CD4-positive, alpha-beta T cell treated with Interleukin-21 for 1 hour (primary cell): ENCODE measurements at places on chromosomes 4 and X.
A peak's percentile ranks its signal among the peaks of the same experiment; 100 is the strongest.

DNA sequence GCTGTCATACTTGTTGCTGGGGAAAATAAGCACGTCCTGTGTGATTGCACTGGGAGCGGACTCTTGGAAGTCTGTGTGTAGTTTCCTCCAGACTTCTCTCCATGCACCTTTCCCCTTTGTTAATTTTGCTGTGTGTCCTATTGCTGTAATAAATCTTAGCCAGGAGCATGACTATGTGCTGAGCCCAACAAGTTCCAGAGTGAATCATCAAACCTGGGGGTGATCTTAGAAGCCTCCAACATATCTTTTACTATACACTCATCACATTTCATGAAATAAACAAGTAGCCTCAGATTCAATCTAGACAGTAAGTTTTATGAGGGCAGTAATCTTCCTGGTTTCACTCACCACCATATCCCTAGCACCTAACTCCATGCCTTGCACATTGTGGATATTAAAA is 43.3 kb upstream of the FGF13 start:
- no peak for DNase-seq

- DNase-seq: no peak
Measured at GRCh38 chrX:129403974-129404669, 119.2 kb downstream of the SMARCA1 start.

- peak; percentile 1 for DNase-seq
Measured at GRCh38 chrX:50211510-50211909, 6.9 kb downstream of the CCNB3 start.

DNA sequence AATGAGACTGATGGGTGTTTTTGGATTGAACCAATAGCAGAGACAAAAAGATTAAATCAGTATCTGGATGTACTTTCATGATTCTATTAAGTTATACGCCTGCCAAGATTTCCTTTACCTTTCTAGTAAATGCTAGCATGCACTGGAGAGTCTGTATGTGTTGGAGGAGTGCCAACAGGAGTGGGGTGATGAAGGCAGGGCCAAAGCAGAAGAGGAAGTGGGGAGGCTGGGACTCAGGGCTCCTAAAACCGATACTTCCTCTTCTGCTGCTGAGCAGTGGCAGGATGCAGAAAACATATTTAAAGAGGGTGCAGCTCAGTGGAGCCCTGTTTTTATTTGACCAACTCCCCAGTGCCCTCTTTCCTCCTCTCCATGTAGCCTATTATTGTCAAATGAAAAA is 5.6 kb downstream of the CYSLTR1 start:
- peak; percentile 69 for DNase-seq

DNA sequence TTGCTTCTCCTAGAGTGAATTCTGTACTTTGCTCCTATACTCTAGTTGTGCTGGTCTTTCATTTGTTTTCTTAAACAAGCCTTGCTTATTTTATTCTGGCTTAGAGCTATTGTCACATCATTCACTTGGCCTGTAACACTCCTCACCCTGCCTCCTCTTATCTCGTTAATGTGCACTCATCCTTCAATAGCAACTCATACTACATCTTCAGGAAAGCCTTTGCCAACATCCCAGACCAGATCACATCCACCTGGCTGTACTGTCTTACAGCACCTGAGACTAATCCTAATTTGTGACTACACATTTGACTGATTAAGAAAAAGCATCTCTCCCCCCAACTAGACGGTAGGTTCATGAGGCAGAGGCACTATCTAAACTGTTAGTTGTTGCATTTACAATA is 80.8 kb downstream of the SLC7A11 start:
- no peak for DNase-seq

DNA sequence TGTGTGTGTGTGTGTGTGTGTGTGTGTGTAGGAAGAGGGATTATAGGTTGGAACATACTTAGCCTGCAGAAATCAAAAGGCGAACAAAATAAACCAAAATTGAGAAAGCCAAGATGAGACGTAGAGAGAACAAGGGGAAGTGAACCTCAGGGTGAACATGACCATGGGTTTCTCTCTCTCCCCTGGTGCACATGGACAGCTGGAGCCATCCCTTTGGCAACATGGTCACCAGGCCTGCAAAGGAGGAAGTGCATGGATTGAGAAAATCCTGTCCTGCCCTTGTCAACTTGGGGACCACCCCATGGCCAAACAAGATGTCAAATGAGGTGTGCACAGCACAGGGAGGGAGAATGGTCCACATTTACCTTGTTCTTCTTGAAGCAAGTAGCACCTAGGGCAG is 23.1 kb downstream of the LGI2 start:
- no peak for DNase-seq

- no peak for DNase-seq
Measured at GRCh38 chr4:10466161-10466560, 8.9 kb upstream of the ZNF518B start.

DNA sequence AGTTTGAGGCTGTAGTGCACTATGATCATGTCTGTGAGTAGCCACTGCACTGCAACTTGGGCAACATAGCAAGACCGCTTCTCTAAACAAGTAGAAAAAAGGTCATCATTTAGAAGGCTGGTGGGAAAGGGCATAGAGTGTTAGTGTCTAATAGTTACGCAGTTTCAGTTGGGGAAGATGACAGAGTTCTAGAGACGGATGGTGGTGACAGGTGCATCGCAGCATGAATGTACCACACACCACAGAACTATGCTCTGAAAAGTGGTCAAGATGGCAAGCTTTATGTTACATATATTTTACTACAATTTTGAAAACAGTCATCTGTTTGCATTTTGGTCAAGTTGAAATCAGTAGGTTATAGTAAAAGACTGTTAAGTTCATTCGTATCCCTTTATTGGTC is 23.7 kb upstream of the CLDN34 start:
- DNase-seq: no peak

GRCh38 chr4:166293556-166293955 is 420.5 kb downstream of the TLL1 start:
- no peak for DNase-seq

DNA sequence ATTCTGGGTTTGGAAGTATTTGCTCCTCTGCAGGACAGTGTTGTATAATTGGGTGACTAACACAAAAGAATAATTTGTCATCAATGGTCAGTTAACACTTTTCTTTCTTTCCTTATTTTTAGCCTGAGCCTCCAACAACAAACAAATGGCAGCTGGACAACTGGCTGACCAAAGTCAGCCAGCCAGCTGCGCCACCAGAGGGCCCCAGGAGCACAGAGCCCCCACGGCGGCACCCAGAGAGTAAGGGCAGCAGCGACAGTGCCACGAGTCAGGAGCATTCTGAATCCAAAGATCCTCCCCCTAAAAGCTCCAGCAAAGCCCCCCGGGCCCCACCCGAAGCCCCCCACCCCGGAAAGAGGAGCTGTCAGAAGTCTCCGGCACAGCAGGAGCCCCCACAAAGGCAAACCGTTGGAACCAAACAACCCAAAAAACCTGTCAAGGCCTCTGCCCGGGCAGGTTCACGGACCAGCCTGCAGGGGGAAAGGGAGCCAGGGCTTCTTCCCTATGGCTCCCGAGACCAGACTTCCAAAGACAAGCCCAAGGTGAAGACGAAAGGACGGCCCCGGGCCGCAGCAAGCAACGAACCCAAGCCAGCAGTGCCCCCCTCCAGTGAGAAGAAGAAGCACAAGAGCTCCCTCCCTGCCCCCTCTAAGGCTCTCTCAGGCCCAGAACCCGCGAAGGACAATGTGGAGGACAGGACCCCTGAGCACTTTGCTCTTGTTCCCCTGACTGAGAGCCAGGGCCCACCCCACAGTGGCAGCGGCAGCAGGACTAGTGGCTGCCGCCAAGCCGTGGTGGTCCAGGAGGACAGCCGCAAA is 106.0 kb downstream of the KLHL8 start:
- DNase-seq: no peak

DNA sequence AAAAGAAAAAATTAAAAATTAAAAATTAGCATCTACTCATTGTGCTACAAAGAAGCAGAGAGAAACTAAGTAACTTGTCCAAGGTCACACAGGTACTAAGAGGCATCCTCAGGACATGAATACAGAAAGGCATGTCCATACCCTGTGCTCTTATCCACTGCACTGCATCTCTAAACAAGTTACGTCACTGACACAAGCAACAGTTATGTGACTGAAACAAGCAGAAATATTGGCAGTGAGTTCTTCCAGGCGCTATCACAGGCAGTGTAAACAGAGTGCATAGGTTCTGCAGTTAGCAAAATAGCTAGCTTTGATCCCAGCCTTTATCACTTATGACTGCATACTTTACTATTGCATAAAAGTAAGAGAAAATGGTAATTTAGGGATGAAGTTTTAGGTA is 7.9 kb downstream of the VEGFC start:
- no peak for DNase-seq

DNA sequence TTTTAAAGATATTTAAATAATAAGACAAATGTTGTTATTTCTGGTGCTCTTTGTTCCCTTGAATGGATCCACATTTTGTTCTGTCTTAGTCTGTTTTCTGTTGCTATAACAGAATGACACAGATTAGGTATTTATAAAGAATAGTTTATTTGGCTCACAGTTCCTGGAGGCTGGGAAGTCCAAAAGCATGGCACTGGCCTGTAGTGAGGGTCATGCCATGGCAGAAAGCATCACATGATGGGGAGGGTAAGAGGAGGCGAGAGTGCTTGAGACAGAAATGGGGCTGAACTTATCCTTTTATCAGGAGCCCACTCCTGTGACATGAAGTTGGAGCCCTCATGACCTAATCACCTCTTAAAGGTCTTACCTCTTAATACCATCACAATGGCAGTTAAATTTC is 38.2 kb downstream of the KIAA0232 start:
- no peak for DNase-seq

- DNase-seq: no peak
Measured at GRCh38 chr4:140816806-140817510, 60.8 kb upstream of the TBC1D9 start.

- DNase-seq: no peak
Measured at GRCh38 chr4:10260777-10261176, 144.2 kb upstream of the WDR1 start.

DNA sequence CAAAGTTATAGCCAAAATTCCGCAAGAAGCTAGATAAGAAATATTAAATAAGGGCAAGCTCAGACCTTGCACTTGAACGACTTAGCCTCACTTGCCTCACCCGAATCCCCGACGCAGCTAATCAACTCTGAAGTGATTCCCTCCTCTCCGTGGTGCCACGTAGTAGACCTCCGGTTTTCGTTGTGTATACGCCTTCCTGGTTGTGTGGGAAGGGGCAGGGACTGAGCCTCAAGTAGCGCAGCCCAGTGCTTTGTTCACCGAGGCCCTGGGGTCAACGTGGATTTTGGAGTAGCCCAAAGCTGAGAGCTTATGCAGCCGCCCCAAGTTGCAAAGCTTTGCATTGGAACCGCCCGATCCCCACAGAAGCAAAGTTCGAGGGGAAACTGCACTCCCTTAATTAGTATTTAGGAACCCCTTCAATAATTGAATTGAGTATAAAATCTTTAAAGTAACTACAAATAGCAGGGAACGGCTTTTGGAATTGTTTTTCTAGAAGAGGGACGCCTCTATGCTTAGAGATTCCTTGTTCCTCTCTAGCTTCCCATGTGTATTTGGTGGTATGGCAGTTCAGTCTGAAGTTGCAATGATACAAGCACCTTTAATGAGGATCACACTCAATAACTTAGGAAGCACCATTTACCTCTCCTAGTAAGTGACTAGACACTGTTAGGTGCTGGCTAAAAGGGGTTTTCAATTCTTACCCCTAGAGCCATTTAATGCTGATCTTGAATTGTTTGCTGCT is 55.7 kb downstream of the LINC00632 start:
- no peak for DNase-seq

DNA sequence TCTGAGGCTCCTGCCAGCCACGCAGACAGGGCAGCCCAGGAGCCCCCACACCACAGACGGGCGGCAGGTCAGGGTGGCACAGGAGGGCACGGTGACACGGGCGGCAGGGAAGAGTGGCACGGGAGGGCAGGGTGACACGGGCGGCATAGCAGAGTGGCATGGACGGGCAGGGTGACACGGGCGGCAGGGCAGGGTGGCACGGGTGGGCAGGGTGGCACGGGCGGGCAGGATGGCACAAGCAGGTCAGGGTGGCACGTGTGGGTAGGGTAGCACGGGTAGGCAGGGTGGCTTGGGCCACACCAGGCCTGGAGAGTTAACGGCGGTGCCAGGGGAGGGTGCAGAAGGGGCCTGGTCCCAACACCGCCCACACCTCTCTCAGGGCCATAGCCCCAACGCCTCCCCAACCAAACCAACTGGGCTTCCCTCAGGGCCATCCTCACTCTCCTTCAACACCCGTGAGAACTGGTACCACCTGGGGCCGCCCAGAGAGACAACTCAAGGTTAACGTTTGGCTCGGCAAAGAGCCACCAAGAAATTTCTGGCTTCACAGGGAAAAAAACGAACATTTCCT is 3.4 kb downstream of the CTBP1 start:
- DNase-seq: no peak

GRCh38 chr4:24971192-24971591 is 58.4 kb upstream of the CCDC149 start:
- no peak for DNase-seq

DNA sequence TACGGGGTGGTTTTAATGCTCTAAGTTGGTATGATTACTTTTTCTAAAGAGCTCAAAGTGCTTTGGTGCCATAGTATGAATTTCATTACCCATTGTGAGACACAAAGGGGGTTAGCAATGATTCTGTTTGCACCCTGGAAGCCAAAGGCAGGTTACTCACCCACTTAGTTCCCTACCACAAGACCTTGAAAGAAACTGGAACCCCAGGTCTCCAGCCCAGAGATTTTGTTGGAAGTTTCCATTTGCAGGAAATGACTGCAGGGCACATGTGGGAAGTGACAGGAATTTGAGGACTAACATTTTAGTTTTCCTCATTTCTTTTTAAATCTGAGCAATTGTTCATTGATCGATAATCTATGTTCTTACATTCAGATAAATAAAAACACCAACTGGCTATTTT is 1.8 kb upstream of the HS3ST1 start:
- no peak for DNase-seq

- DNase-seq: no peak
Measured at GRCh38 chr4:168524897-168525296, 28.0 kb downstream of the PALLD start.

- no peak for DNase-seq
Measured at GRCh38 chrX:51955200-51955599, 61.8 kb downstream of the MAGED1 start.

DNA sequence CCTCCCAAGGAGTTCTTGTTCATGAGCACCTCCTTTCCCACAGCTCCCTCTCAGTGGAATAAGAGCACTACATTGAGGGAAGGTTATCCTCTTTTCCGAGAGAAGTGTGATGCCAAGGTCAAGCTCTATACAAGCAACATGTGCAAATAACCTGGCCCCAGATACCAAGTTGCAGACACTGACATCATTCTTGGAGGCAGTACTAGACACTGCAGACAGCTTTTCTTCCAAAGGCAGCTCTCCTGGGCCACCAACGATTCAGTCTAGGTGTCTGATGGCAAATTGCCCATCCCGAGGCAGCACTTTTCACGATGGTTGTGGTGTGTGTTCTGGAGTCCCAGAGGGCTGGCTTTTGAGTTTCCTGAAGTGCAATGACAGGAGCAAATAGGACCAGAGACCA is 384.9 kb downstream of the TLL1 start:
- DNase-seq: no peak

GRCh38 chr4:19214591-19215186 is 1037.0 kb upstream of the SLIT2 start:
- DNase-seq: no peak

DNA sequence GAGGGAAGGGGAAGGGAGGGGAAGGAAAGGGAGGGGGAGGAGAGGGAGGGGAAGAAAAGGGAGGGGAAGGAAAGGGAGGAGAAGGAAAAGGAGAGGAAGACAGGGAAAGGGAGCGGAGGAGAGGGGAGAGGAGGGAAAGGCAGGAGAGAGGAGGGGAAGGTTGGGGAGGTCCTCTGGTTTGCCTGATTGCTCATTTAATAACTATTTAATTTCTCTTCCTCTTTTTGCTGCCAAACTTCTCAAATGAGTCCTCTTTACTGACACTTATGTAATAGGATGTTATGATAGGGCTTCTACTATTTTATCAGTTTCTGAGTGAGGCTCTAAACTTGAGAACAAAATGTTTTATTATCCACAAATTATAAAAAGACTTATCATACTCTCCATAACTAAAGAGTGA is 35.4 kb upstream of the PPA2 start:
- DNase-seq: no peak
